ENCODE measurements at places on chromosomes 7 and 10.

DNA sequence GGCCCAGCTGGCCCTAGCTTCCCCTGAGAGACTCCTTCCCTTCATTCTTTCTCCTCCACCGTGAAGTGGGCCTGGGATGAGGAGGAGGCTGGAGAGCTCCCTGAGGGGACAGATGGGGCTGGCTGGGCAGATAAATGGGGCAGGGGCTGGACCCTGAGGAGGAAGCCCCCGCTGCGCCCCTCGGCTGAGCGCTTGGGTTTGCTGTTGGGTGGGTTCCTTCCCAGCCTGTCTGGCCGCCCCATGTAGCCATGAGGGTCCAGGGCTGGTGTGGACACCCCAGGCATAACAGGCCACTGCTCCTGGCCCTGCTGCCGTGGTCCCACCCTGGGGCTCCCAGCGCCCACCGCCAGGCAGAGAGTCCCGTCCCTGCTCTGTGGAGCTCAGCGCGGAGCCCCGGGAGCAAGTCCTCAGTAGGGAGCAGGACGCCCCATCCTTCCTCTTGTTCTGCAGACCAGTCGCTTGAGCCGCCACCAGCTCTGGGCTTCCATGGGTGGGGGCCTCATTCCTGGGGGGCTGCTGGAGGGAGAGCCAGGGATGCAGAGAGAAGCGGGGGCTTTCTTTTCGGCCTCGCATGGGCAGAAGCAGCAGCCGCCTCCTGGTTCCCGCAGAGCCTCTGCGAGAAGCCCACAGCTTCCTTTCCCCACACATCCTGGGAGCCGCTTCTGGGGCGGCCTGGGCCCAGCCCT lies 266.4 kb upstream of the TCERG1L start:
- no peak for DNase-seq

- peak; percentile 99 for DNase-seq
Measured at GRCh38 chr7:2497500-2498336, 21.5 kb upstream of the GRIFIN start.

DNA sequence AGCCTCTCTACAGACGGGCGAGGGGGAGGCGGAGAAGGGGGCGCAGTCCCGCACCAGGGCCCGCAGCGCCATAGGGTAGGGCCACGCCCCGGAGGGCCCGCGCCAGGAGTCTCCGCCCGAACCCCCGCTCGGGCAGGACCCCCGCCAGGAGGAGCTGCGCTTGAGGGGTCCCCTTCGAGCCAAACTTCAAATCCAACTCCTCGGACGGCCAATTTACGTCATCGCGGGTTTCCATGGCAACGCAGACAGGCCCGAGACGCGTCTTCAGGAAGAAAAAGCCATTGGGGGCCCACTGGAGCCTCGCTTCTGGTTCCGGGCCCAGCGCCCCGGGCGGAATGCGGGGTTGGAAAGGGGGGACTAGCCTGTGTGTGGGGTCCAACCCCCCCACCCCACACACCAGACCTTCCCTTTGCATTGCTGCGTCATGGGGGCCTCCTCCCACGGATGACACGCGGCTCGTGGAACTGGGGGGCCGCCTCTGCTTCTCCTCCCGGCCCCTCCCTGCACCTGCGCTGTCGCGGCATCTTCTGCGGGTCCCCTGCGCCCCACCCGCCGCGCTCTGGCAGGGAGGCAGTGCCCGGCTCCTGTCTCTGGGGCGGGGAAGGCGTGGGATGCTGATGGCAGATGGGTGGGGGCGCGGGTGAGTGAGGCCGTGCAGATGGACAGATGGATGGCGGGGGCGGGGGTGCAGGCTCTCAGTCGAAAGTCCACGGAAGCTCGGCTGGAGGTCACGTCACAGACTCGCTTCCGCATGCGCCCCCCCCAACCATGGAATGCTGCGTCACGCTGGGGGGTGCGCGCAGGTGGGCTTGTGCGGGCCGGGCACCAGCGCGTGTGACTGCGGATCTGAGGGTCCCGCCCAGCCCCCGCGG lies 1.2 kb downstream of the CALY start:
- DNase-seq = no peak

DNA sequence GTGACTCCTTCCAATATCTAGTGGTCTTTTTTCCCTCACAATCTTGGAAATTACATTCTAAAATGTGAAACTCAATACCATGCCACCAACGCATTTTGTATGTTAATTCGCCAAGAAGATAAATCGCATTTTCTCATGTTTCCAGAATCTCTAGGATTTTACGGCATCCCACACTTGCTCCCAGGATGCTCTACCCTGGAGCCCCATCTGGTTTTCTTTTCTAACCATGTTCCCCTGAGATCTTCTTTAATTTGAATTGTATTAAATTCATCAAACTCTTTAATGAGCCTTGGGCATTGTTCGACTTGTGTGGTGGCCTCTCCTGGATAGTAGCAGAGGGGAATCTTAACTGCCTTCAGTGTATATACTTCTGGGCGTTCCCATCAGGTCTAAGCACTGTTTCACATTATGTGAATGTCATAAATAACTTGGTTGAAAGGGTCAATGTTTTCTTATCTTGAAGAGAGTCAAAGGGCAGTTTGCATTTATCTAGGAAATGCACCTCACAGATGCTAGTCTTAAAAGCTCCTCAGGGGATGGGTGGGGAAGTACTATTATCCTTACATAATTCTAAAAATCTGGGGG lies 169.1 kb upstream of the MEOX2 start:
- no peak for DNase-seq

Measured in SJCRH30 (cell line).